ENCODE measurements at places on chromosomes 12 and 14.

DNA sequence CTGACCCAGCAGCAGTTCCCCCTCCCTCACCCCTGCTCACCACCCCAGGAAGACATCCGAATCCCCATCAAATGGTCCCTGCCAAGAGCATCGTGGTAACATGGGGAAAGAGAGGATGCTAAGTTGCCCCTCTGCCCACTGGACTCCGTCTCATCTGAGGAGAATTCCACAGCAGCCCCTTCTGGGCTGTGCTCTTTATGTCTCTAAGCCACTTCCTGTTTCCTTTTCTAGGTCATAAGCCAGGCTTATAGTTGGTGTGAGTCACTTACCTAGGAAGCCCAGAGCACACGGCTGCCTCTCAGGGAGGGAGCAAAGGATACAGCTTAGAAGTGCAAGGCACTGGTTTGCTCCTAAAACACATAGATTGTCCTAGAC, 76.0 kb downstream of the VCPKMT start:
- no peak for DNase-seq

DNA sequence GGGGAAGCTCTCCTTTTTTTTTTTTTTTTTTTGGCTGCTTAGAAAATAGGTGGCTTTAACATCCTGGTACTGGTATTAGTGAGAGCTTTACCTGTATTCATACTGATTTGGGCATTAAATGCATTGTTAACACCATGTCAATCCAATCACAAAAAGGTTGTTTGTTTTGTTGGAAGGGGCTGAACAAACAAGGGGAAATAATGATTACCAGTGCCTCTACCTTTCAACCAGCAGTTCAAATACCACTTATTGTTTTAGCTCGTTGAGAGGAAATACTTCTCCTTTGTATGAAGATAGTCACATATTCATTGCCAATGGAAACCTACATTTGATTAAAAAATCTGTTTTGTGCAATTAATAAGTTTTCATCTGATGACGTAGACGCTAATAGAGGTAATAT, 72.9 kb downstream of the MIPOL1 start:
- DNase-seq, result no peak

DNA sequence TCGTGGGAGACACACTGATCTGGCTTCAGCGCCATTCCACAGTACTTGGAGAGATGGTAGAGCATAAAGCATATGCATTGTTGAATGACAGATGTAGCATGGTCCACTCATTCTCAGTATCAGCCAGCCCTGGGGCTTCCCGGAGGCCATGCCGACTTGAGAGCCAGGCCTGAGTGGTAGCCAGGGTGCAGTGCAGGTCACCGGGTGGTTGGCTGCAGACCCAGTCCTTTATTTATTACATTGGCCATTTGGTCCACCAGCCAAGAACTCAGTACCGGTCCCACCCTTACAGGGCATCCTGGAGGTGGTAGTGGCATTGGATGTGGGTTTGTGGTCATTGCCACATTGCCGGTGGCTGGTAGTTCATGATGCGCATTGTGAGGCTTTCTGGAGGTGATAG, 121.6 kb upstream of the RTL1 start:
- no peak for DNase-seq

DNA sequence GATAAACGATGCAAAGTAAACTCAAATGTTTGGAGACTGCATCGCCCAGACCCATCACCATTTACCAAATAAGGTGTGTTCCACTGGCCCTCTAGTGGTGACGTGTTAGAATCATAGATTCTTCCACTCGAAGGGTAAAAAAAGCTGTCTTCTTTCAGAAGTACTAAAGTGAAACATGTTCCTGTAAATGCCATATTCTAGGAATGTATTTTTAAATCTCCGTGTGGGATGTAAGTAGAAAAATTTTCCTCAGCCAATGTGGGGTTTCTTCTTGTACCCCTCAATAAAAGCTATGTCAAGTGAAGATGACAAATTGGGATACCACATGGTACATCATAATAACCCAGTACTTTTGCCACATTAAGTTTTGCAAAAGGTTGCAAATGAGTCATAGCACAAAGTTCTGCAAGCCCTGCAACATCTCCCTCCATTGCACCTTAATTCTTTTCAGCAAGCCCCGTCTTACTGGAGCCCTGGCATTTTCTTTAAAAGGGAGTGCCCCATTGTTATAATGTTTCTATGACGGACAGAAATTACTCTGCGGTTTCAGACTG, 100.8 kb downstream of the CCER1 start:
- no peak for DNase-seq

DNA sequence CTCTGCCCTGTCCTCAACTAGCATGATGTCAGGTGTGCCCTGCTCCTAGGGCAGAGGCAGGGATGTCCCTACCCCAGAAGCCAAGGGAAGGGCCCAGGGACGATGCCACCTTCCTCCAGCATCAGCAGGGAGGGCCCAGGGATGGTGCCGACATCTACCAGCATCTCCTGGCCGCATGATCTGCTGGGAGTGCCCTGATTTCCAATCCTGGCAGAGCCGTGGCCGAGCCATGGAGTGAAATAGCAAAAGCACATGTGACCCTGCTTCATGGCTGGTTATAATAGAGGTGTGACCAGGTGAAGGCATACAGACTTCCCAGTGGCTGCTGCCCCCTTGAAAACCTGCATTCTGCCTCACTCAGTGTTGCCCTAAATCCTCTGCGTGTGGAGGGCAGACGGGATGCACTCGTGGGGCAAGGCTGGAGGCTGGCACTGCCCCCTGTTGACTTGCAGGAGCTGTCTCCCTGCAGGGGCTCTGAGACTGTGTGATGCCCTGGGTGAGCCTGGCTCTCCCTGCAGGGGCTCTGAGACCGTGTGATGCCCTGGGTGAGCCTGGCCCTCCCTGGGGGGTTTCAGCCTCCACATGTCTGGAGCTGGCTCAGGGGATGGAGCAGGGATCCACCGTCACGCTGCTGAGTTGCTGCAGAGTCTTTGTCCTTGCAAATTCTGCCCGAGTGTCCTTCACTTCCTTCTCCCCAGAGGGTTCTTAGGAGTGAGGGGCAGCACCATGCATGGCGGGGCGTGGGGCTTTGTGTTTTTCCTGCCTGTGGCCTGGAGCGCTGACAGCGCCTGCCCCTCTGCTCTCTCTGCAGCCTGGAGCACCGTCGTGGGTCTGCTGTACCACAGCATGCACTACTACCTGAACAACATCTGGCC, 51.7 kb downstream of the ADGRD1 start:
- DNase-seq, result no peak

- no peak for DNase-seq
Measured at GRCh38 chr12:82858534-82858917, 171.8 kb downstream of the TMTC2 start.

GRCh38 chr12:116400636-116401372, 123.3 kb upstream of the MED13L start:
- no peak for DNase-seq

GRCh38 chr12:72261885-72262284, 10.3 kb upstream of the TRHDE start:
- no peak for DNase-seq

- no peak for DNase-seq
Measured at GRCh38 chr12:129570796-129571400, 332.9 kb downstream of the TMEM132D start.

DNA sequence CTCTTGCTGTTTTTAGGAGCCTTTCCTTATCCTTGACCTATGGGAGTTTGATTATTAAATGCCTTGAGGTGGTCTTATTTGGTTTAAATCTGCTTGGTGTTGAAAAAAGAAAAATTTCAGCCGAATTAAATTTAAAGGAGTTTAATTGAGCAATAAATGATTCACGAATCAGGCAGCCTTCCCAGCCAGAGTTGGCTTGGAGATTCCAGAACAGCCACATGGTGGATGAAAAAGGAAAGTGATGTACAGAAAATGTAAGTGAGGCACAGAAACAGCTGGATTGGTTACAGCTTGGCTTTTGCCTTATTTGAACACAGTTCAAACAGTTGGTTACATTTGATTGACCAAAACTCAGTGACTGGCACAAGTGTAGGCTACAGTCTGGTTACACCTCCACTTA, 69.7 kb downstream of the WASHC3 start:
- no peak for DNase-seq

DNA sequence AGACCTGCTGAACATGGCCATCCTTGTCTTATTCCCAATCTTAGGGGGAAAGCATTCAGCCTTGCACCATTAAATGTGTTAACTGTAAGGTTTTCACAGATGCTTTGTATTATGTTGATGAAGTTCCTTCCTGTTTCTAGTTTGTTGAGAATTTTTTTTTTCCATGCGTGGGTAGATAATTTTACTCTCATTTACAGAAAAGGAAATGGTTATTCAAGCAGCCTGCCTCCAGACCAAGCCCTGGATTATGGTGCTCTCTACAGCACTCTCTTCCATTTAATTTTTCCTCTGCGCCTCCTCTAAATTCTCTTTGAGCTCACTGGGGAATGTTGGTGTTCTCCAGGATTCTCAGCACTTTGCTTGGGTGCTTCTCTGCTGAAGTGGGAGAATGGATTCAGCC, 179.3 kb upstream of the PZP start:
- DNase-seq, result no peak

DNA sequence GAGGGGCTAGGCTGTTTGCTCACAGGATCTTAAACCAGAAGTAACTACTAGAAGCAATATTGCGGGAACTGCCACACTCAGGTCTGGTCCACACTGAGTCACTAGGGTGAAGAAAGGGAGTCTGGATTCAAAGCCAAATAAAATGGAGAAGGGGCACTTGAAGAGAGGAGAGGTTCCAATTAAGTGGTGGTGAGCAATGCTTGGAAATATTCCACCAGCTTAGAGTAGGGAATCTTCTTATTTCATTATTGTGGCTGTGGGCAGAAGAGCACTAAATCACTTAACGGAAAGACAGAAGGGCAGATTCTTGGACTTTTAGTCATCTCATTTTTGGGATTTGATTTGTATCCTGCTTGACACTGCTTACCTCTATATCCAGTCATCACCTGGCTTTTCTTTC, 48.6 kb upstream of the PPP1R12A start:
- DNase-seq, result no peak

GRCh38 chr12:101935890-101936746, 58.7 kb downstream of the DRAM1 start:
- DNase-seq, result peak; percentile 61

- DNase-seq, result no peak
Measured at GRCh38 chr12:91384806-91385205, 202.2 kb upstream of the DCN start.

GRCh38 chr12:124681779-124682391, 114.5 kb upstream of the NCOR2 start:
- no peak for DNase-seq

DNA sequence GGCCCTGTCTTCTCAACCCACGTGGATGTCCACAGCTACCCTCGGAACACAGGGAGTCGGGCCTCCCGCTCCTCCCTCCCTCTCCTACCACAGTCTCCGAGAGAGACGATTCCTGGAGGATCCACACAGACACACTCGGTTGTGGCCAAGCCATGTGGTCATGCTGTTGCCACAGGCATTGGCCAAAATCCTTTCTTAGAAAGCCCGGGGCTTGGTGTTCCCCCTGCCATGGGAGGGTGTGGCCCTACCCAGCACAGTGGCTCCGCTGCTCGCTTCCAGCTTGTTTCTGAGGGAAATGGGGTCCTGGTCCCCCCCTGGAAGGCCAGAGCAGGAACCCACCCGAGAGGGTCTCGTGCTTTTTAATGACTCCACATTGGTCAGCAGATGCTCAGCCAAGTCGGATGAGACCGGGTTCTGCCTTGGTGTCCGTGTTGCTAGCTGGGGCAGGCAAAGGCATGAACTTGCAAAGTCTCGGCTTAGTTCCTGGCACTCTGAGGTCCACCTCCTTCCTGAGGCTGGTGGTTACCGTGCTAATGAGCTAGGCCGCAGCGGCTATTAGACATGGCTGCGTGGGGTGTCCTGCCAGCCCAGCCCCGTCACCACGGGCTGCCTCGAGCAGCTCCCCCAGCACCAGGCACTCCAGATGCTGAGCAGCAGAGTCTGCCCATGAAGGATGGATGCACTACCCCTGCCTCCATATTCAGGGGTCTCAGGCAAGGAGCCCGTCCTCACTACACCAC, 46.8 kb upstream of the MEG3 start:
- DNase-seq, result no peak

DNA sequence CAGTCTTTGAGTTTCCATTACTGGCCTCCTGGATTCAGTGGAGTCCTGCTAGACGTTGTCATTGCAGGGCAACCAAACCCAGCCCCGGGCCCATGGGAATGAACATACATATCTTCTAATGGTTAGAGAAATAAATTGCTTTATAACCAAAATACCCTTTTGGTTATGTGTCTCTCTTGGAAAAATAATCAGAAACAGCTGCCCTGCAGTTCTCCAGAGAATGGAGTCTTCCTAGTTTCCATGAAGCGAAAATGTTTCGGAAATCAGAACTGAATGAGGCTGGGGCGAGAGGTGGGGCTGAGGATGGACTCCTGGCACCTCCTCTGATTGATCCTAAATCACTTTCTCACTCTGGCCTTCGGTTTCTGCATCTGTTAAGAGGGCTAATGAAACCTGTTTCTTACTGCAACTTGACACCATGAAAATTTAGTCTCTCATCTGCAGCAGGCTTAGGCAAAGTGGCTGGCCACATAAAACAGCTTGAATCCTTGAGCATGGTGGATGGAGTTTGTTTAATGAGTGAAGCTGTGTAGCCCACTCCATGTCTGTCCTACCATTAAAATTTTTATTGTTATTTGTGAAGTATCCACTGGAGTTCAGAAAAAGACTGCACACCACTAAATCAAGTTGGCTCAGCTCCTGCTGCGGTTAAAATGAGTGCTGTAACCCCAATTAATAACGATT, 198.9 kb downstream of the CACNA1C start:
- no peak for DNase-seq

DNA sequence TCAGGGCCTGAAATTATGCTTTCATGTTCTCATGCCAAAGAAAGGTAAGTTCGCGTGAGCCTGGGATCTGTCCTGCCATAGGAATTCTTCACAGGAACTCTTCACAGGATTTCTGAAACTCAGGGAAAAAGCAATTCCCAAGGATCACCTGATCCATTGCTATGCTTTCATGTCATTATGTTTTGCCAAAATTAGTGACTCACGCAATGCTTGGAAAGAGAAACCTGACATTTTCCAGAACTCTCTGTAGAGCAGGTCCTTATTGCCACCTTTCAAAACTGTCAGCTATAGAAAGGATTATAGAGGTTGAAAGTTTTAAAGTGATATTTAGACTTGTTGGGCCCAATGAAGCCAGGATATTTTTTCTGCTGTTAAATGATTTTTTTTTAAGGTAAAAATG, 6.3 kb upstream of the KCNJ8 start:
- no peak for DNase-seq

GRCh38 chr12:54259194-54260011, 20.5 kb downstream of the CBX5 start:
- DNase-seq, result peak; percentile 58

GRCh38 chr14:61719344-61720293, 24.3 kb downstream of the HIF1A start:
- DNase-seq, result no peak

- no peak for DNase-seq
Measured at GRCh38 chr12:100851637-100852036, 57.1 kb downstream of the ANO4 start.

DNA sequence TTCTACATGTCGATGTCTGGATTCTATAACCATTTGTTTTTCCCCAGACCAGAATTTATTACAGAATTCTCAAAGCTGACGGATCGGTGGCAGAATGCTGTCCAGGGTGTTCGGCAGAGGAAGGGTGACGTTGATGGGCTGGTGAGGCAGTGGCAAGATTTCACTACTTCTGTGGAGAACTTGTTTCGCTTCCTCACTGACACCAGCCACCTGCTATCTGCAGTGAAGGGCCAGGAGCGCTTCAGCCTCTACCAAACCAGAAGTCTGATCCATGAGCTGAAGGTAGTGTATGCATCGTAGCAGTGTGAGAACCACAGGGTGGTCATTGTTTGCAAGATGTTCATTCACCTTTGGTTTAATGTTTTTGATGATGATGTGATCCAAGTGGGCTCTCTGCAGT, 124.0 kb downstream of the ESR2 start:
- DNase-seq, result no peak

GRCh38 chr12:50081096-50081808, 3.9 kb upstream of the SMARCD1 start:
- no peak for DNase-seq

- no peak for DNase-seq
Measured at GRCh38 chr14:54232735-54233134, 164.1 kb upstream of the CDKN3 start.
